ENCODE measurements at places on chromosomes 6 and 20.

DNA sequence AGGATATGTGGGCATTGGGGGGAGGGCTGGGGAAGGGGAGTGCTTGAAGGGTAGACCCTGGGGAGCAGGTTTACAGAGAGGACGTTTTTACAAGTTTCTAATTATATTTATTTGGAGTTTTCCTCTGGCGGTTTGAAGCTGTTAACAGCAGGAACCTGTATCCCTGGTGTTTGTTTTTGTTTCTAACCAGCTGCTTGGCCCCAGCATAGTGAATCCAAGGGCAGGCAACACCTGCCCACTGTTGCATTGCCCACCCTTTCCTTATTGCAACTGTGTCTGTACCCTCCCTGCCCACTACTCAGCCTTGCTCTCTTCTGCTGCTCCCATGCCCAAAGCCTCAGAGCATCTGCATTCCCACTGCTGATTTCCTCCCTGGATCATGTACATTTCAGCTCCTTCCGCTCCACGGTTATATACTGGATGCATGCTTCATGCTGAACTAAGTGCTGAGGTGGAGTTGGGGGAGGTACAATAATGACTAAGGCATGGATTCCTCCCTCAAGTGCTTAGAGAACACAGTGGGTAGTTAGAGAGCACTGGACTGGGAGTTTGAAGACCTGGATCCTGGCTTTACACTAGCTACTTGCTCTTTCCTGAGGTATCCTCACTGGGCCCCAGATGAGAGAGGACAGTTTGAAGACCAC is 6.0 kb downstream of the SCUBE3 start:
- no peak for DNase-seq

DNA sequence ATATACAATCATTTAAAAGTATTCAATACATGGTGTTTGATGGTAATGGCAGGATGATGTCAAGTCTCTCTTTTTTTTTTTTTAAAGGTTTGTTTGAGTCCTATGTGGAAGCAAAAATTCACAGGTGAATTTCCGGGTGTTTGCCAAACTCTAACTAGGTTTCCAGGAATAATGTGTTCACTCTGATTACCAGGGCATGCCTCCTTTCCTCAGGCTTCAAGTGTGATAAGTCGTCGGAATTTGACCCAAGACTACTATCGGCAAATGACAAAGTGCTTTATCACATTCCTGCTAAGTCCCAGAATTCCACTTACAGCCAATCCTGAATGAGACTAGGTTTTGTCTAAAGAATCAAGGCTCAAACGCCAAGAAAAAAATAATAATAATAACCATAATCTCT is 7.3 kb downstream of the OARD1 start:
- DNase-seq: no peak

DNA sequence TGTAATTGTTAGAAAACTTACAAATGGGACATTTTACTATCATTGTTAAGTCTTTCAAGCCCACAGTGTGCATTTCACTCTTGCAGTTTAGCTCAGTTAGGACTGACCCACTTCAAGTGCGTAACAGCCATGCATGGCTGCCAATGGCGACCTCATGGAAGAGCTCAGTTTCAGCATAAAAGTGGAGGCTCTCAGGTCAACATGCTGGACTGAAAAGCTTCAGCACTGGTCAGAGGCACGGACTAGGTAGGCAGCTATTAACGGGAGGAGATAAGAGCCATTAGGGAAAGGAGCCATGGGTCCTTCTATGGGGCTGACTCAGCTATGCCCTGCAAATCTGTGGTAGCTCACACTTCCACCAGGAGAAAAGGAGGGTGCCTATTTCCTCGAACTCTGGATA is 101.8 kb downstream of the TTLL2 start:
- no peak for DNase-seq

- no peak for DNase-seq
Observed at GRCh38 chr6:62516291-62517141, 230.5 kb upstream of the KHDRBS2 start.

DNA sequence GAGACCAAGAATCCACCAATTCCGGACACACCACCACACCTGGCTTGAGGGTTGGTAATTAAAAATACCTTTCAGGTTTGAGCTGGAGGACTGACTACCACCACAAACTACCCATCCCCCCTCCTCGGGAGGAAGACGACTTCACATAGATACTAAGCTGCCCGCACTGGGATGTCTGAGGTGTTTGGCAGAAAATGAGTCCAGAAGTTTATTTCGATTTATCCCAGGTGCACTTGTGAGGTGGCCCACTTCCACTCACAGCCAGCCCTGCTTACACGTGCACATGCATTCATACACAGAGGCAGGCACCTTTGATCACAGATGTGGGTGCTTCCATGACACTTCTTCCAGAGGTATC is 187.1 kb downstream of the ID4 start:
- no peak for DNase-seq

DNA sequence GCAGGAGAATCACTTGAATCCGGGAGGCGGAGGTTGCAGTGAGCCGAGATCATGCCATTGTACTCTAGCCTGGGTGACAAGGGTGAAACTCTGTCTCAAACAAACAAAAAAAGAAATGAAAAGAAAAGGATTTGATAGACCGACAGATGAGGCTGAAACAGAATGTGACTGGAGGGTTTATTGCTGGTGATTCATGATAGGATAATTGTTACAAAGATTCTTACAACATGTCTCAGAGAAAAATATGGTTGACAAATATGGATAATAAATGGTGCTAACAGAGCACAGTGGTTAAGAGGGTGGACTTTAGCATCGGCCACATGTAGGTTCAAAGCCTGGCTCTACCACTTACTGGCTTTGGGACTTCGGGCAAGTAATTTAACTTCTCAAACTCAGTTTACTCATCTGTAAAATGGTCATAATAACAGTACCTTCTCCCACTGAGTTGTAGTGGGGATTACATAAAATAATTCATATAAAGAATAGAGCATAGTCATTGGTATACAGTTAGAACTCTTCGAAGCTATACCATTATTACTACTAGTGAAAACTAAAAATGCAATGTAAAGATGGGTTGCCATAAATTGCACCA is 131.9 kb downstream of the MAP3K7 start:
- no peak for DNase-seq

DNA sequence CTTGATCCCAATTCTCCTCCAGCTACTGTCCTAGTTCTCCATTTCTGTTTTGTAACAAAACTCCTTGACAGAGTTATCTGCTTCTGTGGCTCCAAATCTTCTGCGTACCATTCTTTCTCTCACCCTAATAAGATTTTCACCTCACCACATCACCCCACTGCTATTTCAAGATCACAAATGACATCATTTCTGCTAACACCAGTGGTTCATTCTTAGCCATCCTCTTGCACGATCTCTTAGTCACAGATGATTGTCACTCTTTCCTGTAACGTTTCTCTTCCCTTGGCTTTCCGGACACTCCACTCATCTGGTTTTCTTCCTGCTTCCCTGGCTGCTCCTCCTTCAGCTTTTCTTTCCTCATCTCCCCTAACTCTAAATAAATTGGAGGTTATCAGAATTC is 56.8 kb upstream of the FABP7 start:
- DNase-seq: no peak

GRCh38 chr20:973785-974194 is 28.3 kb downstream of the RSPO4 start:
- DNase-seq: no peak

DNA sequence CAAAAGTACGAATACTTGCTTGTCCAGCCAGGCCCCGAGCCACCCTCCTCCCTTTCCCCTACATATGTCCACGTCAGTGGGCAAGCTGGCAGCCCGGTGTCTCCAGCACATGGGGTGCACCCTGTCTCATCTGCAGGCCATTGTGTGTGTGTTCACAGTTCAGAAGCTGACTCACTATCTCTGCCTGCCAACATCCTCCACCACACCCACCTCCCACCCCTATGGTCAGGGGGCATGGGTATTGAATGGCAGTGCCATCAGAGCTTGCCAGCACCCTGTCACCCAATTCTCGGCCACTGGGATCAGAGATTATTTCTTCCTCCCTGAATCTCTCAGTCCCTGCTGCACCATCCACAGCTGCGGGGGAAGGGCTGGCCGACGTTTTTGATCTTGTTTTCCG is 195.7 kb downstream of the FARS2 start:
- DNase-seq: no peak

GRCh38 chr6:98041056-98041455 is 758.0 kb upstream of the MMS22L start:
- no peak for DNase-seq

DNA sequence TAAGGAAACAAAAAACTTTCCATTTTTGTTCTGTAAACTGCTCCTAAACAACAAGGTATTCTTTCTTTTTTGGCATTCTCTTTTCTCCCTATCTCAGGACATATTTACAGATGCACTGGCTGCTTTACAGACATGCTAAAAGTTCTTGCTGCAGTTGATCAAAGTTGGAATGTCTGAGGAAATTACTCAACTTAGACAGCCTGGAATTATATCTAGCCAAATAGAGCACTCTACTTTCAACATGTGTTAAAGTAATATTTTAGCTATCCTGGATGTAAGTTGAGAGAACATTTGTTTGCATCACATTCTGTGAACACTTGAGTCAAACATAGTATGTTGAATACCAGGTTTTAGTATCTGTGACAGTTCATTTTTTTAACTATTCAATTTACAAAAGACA is 24.8 kb downstream of the TASP1 start:
- no peak for DNase-seq

DNA sequence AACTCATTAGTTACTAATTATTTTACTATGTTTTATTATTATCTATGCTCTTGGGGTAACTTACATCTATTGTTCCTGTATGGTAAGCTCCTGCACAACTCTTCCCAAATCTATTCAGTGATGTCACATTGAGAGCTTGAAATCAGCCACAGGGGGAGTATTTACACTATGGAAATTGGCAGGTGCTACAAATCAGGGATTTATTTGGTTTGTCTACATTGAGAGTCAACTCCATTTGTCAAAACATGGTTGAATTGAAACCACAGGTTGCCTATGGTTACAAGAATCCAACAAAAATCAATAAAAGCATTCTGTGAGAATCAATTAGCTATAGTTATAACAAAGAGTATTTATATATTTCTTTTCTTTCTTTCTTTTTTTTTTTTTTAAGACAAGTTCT is 3.9 kb upstream of the FITM2 start:
- no peak for DNase-seq

DNA sequence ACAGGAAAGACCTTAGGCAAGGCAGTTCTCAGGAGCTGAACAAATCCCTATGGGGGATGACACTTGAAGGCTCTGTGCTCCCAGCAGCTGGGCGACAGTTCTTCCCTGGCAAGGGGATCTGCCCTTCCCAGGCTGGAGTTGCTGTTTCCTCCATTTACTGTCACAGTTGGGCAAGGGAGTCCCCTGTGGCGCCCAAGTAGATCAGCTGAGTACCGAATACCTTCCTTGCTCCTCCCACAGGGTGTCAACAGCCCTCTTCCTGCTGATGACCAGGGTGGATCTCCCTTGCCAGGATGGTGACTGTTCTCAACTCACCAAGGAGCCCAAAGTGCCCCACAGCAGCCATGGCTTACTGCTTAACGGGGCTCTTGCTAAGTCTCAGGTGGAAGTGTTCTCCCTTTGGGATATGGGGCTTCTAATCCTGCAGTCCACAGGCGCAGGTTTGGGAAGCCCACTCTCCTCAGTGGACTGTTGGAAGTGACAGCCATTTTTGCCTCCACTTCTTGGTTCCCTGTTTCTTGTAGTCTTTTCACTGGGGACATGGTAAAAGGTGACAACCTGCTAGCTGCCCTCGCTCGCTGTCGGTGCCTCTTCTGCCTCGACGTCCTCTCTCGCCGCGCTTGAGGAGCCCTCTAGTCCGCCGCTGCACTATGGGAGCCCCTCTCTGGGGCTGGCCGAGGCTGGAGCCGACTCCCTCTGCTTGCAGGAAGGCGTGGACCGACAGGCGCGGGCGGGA is 5.7 kb upstream of the PSMG4 start:
- no peak for DNase-seq

GRCh38 chr20:17807651-17808050 is 107.9 kb downstream of the BANF2 start:
- DNase-seq: no peak

DNA sequence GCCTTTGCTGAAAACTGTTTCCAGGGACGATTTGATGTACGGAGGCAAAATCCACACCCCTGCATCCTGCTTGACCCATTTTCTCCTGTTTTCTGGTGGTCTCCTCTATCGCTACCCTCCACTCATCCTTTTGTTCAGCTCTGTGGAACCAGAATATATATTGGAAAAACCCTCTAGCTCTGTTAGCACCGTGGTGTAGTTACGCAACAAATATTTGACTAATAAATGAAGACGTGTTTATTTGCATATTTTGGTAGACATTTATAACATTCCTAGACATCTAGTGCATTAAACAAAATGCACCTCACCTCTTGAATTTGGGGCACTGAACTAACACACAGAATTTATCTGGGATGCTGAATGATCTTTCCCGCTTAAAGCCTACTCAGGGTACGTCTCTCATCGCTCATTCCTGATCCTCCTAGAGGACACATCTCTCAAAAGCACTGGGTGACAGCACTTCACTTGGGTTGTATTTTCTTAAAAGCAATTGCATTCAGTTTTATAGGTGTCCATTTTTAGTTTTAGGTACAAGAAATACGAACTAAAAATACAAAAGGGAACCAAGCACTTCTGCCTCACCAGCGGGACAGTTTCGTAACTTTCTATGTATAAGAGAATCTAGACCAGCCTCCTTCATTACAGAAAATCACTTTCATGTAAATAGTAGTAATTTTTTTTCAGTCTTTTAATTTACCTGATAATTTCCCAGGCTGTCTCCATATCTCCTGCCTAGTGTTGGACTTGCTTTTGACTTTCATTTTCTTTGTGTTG is 59.2 kb downstream of the SNRNP48 start:
- no peak for DNase-seq

DNA sequence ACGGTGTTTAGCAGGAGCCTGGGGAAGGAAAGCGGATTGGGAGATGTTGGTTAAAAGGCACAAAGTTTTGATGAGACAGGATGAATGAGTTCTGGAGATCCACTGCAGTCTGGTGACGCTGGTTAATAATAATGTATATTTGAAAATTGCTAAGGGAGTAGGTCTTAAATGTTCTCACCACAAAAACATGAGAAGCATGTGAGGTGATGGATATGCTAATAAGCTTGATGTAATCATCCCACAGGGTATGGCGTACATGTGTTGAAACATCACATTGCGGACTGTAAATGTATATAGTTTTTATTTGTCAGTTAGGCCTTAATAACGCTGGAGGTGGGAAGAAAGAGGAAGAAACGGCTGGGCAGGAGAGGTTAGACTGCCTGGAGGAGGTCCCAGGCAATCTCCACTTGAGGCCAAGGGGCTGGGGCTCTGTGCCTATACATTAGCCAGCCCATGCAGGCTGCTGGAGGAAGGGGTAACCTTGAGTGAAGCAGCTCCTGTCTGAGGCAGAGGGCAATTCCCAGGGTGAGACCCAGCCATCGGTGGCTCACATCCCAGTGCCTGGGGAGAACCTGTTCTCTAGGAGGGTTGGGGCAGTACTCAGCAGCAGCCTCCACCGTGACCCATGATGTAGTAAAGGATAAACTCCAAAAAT is 188.2 kb upstream of the QKI start:
- no peak for DNase-seq

- no peak for DNase-seq
Observed at GRCh38 chr20:23598481-23598880, 7.2 kb downstream of the CST9 start.

DNA sequence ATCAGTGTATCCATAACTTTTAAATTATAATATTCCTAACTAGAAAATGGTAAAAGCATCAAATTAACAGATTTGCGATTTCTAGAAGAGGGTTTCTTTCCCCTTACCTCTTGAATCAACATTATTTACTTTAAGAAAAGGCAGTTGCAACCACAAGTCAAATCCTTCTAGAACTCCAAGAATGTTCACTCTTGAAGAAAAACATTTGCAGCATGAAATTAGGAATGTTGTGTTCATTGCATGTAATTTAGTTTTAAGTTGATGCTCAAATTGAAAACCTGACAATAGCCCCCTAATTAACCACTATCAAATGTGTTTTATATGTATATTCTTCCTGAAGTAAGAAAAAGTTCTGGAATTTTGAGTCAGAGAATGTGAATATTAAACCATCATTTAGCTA is 2.3 kb upstream of the REV3L start:
- no peak for DNase-seq
